ENCODE measurements at places on chromosomes 3 and 15.

- no peak for DNase-seq
Observed at GRCh38 chr3:36874424-36874823, 70.4 kb downstream of the TRANK1 start.

- DNase-seq, result no peak
Observed at GRCh38 chr3:69092030-69092516, 7.3 kb downstream of the ARL6IP5 start.

GRCh38 chr3:159887911-159888310 is 100.7 kb upstream of the IL12A start:
- DNase-seq, result no peak

GRCh38 chr3:16449369-16449768 is 64.1 kb downstream of the RFTN1 start:
- DNase-seq, result no peak

DNA sequence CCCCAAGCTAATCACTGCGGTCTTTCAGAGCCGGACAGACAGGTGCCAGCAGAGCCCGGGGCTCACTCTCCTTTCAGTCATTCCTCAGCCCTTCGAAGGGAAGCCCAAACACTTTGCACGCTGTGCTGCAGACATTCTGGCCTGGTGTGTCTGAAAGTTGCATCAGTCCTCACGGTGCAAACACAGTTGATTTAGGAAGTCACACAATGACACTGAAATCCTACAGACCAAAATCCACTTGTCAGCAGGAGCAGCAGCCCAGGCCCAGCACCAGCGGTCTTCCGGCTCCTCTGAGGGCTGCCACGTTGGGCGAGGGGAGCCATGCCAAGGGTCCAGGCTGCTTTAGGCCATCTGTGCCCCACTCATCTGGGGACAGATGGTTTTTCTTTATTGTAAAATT is 61.6 kb downstream of the RGMA start:
- no peak for DNase-seq
